ENCODE measurements at places on chromosomes 1 and 21.
A peak's percentile ranks its signal among the peaks of the same experiment; 100 is the strongest.

DNA sequence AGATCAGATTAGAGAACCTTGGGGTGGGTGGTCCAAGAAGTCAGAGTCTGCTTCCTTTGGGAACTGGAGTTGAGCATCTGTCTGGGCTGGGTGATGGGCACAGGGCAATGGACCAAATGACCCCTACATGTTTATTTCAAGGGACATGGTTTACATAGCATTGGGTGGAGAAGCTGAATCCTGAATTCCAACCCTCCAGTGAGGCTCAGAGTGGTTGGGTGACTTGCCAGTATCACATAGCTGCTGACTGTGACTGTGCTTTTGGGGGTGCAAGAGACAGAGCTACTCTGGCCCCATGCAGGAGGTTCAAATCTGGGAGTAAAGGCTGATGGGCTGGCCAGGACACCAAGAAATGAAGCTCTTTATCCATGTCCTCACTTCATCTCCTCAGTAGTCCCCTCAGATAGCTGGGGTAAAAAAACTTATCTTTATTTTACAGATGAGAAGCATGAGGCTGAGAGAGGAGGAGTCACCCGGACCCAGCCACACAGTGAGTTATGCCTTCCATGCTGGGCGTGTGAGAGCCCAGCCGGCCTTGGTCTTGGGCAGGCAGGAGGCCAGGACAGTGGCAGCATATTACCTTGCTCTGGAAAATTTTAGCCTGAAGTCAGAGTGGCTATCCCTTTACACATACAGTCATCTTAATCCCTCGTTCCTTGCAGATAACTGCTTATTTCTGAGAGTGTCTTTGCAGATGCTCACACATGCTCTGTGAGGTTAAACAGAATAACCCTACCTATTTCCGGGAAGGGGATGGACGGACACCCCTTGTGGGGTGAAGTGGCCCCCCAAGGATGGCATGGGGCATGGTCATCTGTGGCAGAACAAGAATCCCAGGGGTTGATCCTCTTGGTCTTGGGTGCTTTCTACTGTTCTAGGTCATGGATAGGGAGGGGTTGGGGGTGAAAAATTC lies 2.8 kb upstream of the SERINC2 start:
- DNase-seq = peak; percentile 57

- DNase-seq = no peak
Measured at GRCh38 chr1:64680599-64680998, 64.3 kb upstream of the RAVER2 start.

DNA sequence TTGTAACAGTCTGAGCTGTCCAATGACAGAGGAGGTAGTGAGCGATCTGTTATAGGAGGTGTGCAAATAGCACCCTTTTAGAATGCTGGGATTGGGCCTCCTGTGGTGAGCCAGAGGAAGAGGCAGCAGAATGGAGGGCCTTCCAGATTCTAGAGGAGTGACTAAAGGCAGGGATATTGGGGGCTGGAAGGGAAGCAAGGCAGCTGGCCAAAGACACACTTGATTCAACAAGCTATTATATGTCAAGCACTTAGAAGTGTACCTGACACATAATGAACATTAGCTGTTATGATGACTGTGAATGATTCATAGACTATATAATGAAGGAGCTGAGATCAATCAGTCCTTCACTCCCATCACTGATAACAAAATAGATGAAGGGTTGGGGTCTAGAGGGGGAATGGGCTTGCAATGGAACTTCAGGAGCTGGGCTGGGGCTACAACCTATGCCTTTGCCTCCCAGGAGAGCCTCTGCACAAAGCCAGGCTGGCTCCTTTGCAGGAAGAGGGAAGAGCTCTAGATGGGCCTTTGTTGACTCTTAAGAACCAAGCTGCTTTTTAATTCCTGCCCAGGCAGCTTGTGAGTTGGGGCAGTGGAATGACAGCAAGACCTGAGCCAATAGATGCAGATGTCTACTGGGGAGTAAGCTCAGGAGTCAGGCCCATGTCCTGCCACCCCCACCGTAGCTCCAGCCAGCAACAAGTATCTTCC lies 2.3 kb upstream of the MKNK1 start:
- DNase-seq = no peak

- no peak for DNase-seq
Measured at GRCh38 chr21:31429506-31429905, 85.4 kb upstream of the TIAM1 start.

- no peak for DNase-seq
Measured at GRCh38 chr1:68308034-68308433, 75.7 kb upstream of the WLS start.

DNA sequence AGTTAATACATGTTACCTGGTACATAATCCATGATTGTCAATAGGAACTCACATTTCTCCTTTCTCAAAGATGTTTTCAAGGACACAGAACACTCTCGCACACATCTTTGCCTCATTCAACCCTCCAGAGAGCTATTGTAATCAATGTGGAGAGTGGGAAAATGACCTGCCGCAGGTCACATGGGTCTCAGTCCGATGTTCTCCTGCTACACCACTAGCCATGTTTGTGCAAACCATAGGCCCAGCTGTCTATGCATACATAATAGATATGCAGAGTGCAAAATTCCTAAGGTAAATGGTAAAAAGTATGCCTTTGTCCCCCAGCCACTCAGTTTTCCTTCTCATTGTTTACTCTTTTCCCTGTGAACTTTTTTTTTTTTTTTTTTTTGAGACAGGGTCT lies 89.2 kb downstream of the ADSS2 start:
- no peak for DNase-seq

GRCh38 chr1:5637171-5637570 lies 355.1 kb downstream of the NPHP4 start:
- no peak for DNase-seq

- no peak for DNase-seq
Measured at GRCh38 chr1:92945748-92946270, 15.5 kb downstream of the DIPK1A start.

GRCh38 chr1:236066828-236067386 lies 2.0 kb upstream of the NID1 start:
- DNase-seq = no peak

- no peak for DNase-seq
Measured at GRCh38 chr1:204263254-204263910, 49.6 kb upstream of the GOLT1A start.

DNA sequence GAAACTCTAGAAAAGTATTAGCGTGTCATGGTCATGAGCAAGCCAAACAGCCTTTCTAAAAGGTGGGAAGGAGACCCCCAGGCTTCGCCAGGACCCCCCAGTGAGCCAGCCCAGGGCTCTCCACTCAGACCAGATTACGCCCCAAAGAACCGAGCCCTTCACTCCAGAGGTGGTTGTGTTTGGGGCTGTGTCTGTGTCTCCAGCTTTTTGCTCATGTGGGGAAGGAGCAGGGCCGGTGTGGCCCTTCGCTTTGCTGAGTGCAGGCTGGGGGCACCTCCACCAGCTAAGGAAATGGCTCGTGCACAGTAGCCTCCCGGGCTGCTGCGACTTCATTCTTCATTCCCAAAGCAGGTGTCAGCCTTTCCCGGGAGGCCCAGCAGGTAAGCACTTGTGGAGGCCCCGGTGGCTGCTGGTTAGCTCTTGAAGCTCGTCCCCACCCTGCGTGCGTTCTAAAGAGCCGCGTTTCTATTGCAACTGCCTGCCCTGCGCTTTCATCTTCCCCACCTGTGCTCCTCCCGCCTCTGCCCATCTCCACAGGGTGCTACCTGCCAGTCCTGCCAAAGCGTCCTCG lies 531 bp downstream of the TSPEAR start:
- DNase-seq = no peak

DNA sequence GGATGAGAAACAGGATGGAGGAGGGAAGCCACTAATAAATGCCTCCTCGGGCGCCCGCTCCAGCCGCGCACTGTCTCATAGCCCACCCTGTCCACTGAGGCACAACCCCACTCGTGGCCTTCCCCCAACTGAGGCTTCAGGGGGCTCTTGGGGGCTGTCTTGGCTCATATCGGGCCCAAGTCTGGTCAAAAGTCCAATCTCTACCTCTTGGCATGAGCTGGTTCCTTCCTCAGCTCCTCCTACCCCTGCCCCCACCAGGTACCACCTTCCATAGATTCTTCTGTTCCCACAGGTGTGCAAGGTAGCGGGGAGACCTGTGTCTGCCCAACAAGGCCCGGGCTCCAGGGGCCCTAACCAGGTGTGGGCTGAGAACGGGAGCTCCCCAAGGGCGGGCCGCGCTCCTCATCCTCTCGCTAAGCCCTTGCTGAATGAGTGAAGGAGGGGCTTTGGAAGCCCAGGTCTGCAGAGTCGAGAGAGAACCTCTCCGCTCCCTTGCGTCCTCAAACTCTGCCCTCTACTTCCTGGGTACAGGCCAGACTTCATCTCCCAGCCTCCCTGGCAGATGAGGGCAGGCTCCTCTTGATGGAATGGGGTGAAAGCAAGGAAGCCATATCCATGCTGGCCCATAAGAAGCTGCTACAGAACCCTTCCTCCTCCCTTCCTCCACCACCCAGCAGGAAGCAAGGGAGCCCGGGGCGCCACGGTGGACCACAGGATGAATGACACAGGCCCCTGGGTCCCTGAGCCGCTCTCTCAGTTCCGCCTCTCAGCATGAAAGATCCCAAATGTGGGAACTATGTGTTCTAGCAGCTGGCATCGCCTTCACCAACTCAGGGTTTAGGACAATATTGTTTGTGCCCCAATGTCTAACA lies 74.7 kb downstream of the PSMG1 start:
- no peak for DNase-seq

GRCh38 chr21:45780647-45781046 lies 137.1 kb downstream of the PCBP3 start:
- DNase-seq = no peak

- no peak for DNase-seq
Measured at GRCh38 chr1:74317663-74318062, 82.5 kb downstream of the TNNI3K start.

DNA sequence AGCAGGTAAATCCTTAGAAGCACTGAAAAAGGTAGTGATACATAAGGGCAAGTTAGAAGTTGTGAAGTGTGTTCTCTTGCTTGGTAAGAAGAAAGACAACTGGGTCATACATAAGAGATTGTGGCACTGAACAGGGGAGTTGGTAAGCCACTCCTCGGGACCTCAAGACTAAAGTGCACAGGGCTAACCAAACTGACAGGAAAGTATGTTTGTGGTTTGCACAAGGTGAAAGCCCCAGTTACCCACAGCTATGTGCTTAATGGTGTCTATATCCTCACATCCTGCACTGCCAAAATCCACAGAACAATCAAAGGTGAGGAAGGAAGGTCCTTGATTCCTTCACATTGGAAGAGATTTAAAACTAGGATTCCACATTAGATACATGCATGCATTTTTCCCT lies 276.5 kb downstream of the DNM3 start:
- no peak for DNase-seq

- peak; percentile 55 for DNase-seq
Measured at GRCh38 chr21:29504751-29505321, 206.1 kb downstream of the BACH1 start.

DNA sequence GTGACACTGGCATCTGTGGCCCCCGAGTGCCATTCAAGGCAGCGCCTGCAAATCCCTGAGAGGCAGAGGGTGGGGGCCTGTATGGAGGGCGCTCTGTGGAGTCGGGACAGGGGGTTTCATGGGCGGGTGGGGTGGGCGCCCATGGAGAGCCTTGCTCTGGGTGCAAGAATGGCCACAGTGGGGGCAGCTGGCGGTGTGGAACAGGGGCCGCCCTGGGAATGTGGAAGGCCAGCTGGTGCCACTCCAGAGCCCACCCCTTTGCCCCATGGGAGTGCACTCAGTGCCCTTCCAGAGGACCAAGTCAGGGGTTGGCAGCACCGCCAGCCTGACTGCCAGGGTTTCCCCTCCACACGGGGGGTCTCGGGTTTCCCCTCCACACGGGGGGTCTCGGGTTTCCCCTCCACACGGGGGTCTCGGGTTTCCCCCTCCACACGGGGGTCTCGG lies 55.0 kb upstream of the TRAPPC10 start:
- no peak for DNase-seq

DNA sequence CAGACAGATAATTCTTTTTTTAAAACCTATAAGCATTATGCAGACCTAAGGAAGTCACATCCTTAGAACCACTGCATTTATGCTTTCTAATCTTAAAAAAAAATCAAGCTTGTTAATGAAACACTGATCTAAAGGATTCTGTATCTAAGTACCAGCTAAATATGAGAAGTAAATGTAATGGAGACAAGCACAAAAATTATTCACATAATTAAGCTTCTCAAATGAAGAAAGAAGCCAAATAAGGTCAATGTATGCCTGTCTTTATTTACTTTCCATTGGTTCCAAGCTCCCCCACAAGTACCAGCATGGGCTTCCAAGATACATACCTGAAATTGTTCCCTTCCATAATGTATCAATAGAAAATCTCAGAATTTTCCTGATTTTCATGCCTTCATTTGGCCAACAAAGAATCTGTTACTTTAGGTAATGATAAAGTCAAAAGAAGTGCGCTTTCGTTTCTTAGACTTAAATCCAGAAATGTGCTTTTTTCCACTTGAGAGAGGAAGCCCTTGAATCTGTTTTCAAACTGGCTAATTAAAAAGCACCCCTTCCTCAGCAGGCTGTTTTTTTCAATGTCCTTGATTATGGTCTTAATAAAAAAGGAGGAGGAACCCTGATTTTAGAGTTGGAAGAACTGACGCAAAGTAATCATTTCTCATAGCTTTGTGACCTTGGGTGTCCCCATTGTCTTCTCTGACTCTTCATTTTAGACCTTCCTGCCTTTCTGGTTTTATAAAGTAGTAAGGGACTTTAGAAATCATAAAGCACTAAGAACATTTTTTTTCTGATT lies 3.8 kb downstream of the RGS2 start:
- no peak for DNase-seq

- DNase-seq = no peak
Measured at GRCh38 chr1:157115429-157115838, 15.8 kb upstream of the ETV3L start.

DNA sequence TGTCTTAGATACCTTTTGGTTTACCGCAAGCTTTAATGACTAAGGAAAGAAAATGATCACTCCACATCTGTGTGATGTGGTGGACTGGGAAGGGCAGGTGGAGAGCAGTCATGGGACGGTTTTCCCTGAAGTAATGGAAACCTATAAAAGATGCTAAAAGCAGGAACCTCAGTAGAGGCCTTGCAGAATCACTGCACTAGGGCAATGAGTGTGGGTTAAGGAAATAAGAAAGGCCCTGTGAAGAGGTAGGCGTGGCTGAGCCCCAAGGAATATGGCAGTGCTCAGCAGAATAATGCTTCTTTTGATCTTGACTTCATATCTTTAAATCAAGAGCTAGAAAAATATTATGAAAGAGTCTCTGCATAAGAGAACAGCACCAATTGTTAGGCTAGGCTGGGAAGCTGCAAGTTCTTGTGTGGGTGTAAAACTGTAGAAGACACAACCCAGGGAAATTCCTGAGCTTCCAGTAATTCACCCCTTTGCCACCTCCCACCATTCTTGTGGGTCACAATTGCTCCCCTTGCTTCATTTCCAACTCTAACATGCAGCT lies 49.9 kb downstream of the CLCA4 start:
- DNase-seq = no peak
